Inflammatory macrophage (primary cell): ENCODE measurements at places on chromosomes 13 and 19.
A peak's percentile ranks its signal among the peaks of the same experiment; 100 is the strongest.

GRCh38 chr13:42567906-42568305, 6.0 kb upstream of the TNFSF11 start:
- DNase-seq: no peak

DNA sequence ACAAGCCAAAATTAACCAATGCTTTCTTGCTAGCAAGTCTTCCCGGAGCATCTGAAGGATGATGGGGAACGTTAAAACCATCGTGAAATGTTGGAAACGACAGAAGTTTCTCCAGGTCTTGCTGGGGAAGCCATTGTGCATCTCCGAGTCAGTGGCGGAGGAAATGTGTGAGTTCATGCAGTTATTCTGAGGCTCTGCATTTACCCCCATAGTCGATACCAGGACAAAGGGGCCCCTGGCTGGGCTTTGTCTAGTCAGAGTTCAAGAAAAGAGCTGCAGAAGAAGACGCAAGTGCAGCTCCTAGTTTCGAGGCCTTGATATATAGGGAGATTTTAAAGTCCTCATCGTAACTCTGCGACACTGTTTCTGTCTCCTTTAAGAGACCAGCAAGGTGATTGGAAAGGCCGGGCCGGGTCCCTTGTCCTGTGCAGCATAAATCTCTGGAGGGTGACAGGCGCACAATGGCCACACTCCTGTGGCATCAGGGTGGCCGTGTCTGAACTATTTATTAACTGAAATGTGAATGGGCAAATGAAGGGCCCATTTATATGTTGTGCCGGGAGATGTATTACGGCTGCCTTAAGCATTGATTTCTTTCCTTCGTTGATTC, 172.0 kb downstream of the TEX29 start:
- DNase-seq: no peak

GRCh38 chr13:29059800-29060199, 239.7 kb downstream of the MTUS2 start:
- no peak for DNase-seq

- no peak for DNase-seq
These were observed 114.4 kb upstream of the SERTM1 start for GRCh38 chr13:36559375-36559774.

GRCh38 chr13:28872427-28873176, 52.5 kb downstream of the MTUS2 start:
- peak; percentile 88 for DNase-seq
